ENCODE measurements at places on chromosomes 3 and 15.
A peak's percentile ranks its signal among the peaks of the same experiment; 100 is the strongest.

DNA sequence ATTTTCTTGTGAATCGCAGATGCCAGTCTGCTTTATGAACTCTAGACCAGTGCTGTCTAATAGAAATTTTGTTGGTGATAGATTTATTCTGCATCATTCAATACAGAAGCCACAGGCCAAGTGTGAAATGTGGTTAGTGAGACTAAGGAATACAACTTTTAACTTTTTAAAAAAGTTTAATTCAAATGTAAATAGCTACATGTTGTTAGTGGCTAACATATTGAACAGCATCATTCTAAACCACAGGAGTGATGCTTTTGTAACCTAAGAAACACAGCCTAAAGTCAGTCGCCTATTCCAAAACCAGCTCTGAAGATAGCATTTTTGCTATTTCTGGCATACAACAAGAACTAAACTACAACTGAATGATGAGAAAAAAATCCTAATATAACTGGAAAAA lies 164.8 kb upstream of the CBLB start:
- DNase-seq, result peak; percentile 9

- DNase-seq, result peak; percentile 25
Observed at GRCh38 chr3:136862617-136863322, 762 bp downstream of the NCK1 start.

GRCh38 chr3:179147514-179147872 lies 664 bp upstream of the PIK3CA start:
- no peak for DNase-seq

GRCh38 chr3:72205297-72205826 lies 420.4 kb upstream of the PROK2 start:
- DNase-seq, result no peak

DNA sequence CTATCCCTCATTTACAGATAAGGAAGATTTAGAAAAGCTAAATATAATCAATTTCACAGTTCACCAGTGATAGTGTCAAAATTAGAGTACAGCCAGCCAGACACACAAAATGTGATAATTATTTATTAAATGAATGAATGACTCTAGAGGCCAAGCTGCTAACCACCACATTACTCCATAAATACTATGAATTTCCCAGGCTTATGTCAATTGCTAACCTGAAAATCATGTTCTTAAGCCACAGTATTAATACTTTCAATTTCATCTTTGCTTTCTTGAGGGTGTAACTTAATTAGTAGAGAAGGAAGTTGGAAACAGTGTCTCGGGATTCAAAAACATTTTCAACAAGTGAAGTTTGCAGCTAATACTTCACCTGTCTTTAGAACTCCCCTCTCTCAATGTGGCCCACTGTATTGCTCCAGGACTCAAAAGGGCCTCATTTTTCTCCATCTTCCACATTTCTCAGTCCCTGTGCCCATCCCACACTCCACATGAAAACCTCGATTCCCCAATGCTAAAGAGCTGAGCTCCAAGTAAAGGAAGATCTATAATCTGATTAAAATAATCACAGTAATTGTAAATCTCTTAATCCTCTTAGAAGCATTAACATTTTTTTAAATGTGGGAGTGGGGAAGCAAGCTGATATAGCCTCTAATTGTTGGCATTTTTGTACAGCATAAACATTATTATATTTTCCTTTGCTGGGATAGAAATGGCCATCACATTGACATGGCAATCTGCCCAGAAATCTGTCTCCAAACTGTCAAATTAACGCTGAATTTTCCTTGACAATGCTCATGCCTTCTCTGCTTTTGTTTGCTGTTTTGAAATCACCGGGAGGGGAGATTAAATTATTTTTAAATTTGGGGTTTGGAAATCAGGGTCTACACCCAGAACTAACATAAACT lies 765.1 kb downstream of the ROBO1 start:
- no peak for DNase-seq

- peak; percentile 19 for DNase-seq
Observed at GRCh38 chr15:67833710-67834511, 5.9 kb downstream of the RNU6-1 start.

- no peak for DNase-seq
Observed at GRCh38 chr3:103169289-103169688, 734.5 kb downstream of the ZPLD1 start.

GRCh38 chr15:69881766-69882165 lies 216.0 kb downstream of the TLE3 start:
- no peak for DNase-seq

GRCh38 chr3:104635872-104636580 lies 730.7 kb upstream of the ALCAM start:
- no peak for DNase-seq

GRCh38 chr3:112539825-112540650 lies 21.7 kb downstream of the ATG3 start:
- DNase-seq, result no peak

- no peak for DNase-seq
Observed at GRCh38 chr3:126108676-126109050, 24.7 kb upstream of the SLC41A3 start.

- DNase-seq, result no peak
Observed at GRCh38 chr15:36359286-36359685, 220.1 kb upstream of the CDIN1 start.

DNA sequence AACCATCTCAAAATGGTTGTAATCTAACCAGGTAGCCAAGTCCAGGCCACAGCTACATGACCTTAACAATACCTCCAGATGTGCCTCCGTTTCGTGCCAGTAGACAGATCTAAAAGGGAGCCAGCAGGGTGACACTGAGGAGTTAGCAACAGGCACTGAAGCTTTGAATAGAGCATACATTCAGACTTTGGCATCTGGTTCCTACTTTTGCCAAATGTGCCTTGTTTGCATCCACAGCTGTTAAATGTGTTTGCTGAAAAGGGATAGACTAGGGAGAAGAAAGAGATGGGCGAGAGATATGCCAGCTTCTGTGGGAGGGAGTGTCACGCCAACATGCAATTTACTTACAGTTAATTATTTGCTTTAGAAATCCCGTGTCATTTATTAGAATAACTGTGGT lies 1433.9 kb upstream of the CADM2 start:
- DNase-seq, result no peak

DNA sequence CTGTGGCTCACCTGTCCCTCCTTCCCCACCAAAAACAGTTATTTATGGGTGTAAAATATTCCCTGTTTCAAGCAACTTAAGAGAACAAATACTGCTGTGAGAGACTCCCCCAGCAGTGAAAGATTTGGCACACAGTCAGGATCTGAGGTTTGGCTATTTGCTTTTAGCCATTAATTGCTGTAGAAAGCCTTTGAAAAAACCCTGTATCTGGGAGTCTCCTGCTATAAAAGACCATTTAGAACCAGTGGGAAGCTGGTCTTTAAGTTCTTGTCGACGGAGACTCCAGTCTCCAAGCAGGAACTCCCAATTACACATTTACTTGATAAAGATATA lies 55.1 kb upstream of the PCSK6 start:
- DNase-seq, result no peak

- DNase-seq, result no peak
Observed at GRCh38 chr3:58996730-58997129, 53.1 kb downstream of the CFAP20DC start.

DNA sequence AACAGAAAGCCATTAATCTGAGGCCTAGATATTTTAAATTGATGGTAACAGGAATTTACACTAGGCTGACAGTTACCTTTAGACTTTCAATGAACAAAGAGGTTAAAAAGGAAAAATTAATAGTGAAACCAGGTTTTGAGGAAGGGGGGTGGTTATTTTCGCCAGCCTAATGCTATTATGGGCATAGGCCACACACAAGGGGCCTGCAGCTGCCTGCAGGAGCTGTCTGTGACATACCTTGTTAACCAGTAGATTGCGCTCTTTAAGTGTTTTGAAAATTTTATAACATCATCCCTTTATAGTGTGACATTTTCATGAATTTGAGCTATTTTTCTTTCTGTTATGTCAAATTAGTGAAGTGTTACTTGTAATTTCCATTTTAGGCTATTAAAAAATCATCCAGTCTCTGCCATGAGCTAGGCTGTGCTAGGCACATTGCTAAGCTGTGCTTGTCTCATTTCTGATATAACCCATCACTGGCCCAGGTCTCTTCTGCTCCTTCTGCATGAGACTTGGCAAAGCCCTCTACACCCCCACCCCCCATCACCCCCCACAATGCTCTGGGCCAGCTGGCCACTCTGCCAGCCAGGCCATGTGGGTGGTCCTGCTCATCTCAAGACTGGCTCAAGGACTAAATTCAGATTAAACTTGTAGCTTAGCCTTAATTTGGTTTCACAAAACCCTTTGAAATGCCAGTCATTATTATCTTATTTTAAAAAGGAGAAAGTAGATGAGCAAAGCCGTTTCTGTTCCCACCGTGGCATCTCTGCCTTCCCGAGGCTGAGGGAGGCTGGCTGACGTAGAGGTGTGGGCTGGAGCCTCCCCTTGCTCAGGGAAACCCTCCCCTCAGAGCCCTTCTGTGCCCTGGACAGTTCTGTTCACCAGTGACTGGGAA lies 48.4 kb upstream of the SEC22A start:
- no peak for DNase-seq

- no peak for DNase-seq
Observed at GRCh38 chr3:51975852-51976549, 1.1 kb downstream of the ABHD14A start.

- DNase-seq, result no peak
Observed at GRCh38 chr15:33262306-33262705, 48.5 kb upstream of the RYR3 start.

- no peak for DNase-seq
Observed at GRCh38 chr15:71390096-71390495, 274.8 kb downstream of the THSD4 start.

Data from CD4-positive, alpha-beta T cell treated with Interleukin-15 for 4 hours (primary cell).